ENCODE measurements at places on chromosomes 1 and 21.

- DNase-seq: no peak
These were observed 1.1 kb downstream of the FOXO6 start for GRCh38 chr1:41362357-41362721.

- DNase-seq: no peak
These were observed 47.5 kb upstream of the EEIG2 start for GRCh38 chr1:108512239-108513043.

DNA sequence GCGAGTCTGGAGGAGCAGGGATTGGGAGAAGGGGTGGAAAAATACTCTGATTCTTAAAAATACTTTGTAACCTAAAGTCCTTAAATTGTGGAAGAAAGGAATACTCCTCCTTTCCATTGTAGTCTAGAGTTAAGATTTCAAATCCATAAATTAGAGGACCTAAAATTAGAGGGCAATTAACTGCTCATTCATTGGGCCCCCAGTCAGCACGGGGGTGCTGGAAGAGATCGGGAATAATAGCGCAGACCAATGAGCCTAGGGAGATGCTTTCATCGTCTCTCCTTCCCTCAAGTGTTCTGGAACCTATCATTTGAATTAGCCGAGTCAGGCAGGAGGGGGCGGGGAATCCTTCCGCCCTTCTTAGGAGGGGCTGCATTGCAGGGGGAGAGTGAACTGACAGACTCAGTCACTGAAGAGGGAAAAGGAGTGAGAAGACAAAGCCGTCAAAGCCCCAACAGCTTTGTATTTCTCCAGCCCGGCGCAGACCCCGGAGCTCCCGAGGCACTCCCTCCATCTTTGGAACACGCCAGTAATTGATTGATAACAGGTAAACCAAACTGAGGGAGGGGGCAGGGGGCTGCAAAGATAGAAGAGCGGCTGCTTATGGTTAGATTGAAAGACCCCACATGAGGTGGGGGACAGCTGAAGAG, at the start of gene MLLT11:
Gene MLLT11, plus strand, starts transcription at position 391 of the 650 bp plus-strand sequence. CDS start 6,828 bp downstream, outside the sequence.
- DNase-seq: no peak

DNA sequence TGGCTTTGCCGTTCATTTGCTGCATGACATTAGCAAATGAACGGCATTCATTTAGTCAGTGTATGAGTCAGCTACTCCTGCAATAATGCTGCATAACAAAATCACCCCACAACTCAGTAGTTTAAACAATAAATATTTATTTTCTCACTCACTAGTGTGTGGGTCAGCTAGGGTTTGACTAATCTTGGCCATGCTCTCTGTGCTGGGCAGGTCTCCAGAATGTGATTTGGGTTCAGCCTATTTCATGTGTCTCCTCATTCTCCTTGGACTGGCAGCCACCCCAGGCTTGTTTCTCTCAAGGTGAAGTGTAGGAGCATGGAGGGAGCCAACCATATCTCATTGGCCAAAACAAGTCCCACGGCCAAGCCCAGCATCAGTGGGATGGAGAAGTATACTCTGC, 104.3 kb downstream of the LACTBL1 start:
- no peak for DNase-seq

GRCh38 chr1:182206626-182207239, 145.2 kb upstream of the ZNF648 start:
- no peak for DNase-seq

DNA sequence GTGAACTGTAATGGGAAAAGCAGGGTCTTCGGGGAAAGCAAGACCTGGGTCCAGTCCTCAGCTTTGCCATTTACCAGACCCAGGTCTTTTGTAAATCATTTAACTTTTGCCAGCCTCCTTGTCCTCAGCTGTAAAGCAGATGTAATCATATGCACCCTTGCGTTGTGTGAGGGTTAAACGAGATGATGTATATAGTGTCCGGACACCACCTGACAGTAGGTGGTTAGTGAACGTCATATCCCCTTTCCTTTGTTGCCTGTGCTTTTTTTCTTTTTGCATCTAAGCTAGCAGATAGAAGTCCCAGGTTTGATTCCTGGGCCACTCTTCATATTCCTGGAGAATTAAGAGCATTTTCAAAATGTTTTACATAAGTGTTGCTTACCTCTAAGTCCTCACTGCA, 28.5 kb downstream of the IL12RB2 start:
- no peak for DNase-seq

DNA sequence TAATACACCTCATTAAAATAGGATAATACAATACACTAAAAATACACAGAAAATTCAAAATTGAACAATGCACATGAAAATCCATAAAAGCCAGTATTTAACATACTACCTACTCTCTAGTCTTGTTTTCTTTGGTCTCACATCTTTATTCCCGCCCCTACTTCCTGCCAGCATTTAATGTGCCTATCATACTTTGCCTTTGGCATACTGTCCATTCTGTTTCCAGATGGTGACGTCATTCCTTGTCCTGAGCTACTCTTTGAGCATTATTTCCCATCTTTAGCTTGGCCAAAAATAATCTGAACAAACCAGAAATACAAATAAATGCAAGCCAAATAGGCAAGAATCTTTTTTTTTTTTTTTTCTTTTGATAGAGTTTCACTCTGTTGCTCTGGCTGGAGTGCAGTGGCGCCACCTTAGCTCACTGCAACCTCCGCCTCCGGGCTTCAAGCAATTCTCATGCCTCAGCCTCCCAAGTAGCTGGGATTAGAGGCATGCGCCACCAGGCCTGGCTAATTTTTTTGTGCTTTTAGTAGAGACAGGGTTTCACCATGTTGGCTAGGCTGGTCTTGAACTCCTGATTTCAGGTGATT, 4.4 kb downstream of the HFM1 start:
- no peak for DNase-seq

DNA sequence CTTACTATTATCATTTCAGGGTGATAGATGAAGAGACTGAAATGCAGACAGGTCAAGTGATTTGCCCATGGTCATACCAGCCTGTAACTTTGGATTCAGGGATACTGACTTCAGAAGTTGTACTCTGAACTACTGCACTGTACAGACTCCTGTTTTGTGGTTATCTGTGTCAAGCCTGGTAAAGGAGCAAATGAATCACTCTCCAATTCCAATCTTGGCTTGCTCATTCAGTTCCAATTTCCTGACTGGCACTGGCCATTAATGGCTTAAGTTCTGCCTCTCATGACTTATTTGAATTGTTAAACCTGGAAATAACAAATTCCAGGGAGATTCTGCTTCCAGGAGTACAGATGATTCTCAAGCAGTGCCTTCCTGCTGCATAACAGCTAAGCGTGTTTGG, 45.4 kb upstream of the PLD5 start:
- no peak for DNase-seq

- no peak for DNase-seq
These were observed 135.7 kb upstream of the KRTAP19-8 start for GRCh38 chr21:31173881-31174555.

GRCh38 chr1:1927751-1928150, 8.7 kb upstream of the TMEM52 start:
- no peak for DNase-seq

- no peak for DNase-seq
These were observed 24.7 kb downstream of the ZNF684 start for GRCh38 chr1:40556121-40556520.

DNA sequence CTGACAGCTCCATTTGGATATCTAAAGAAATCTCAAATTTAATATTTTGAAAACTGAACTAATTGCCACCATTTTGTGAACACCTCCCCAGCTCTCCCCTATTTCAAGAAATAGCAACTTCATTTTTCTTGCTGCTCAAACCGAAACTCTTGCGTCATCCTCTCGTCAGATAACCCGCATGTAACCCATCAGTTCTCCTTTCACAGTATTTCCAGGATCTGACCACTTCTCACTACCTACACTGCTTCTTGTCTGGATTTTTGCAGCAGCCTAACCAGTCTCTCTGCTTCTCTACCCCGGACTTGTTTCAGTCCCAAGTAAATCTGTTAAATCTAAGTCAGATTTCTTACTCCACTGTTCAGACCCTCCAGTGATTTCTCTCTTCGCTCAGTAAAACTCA, 75.6 kb downstream of the MTR start:
- no peak for DNase-seq

GRCh38 chr1:209651138-209651587, 1.1 kb downstream of the LAMB3 start:
- peak; percentile 49 for DNase-seq

DNA sequence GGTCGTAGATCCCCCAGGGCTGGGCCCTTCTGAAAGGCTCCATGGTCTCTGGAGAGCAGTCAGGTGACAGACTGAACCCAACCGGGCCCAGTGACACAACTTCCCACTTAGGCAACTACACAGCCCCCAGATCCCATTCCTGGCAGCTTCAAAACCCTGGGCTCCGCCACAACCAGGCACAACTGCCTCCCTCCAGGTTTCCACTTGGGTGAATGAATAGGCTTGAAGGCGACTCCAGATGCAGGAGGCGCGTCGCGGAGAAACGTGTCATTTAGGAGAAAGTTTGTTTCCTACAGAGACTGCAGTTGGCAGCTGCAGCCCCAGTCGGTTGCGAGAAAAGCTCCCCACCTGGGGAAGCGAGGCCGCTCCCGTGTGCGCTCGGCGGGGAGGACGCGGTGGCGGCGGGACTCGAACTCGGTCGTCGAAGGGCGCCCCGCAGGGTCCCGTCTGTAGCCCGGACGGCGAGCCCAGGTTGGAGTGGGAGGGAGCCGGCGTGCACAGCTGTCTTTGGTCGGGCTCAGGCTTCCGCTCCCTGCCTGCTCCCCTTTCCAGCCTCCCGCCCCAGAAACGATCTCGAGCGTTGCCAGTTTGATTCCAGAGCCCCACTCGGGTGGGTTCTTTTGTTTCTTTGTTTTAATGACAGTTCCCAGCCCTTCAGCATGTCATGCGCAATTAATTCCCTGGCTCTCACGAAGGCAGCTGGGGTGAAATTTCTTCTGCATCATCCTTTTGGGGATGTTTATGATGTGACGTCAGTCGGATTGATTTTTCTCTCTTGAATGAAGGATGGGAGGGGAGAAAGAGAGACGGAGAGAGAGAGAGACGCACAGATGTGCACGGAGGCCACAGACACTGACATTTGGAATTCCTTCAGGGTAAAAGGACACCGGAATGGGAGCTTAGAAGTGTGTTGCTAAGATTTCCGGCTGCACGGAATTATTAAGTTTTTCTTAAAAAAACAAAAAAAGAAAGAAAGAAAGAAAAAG, 862 bp upstream of the SGIP1 start:
- DNase-seq: no peak

DNA sequence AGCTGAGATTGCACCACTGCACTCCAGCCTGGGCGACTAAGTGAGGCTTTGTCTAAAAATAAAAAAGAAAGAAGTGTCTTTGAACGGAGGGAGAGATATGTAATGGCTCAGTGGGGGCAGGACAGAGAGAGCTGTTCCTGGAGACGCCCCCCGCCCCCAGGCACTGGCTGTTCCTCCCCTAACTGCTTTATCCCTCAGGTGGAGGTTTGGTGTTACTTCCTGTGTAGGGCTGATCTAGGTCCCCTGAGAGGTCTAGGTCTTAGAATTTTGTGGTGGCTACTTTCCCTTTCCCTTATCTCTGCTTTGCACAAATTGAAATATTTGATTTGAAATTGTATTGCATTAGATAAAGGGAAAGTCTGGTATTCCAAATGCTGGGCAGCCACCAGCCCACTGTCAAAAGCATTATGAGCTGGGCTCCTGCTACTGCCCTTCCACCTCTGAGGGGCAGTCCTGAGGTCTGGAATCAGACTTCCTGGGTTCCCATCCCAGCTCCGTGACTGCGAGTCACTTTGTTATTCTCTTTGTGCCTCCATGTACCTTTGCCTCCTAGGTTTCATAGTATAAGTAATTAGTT, 134.8 kb upstream of the KIF26B start:
- no peak for DNase-seq

DNA sequence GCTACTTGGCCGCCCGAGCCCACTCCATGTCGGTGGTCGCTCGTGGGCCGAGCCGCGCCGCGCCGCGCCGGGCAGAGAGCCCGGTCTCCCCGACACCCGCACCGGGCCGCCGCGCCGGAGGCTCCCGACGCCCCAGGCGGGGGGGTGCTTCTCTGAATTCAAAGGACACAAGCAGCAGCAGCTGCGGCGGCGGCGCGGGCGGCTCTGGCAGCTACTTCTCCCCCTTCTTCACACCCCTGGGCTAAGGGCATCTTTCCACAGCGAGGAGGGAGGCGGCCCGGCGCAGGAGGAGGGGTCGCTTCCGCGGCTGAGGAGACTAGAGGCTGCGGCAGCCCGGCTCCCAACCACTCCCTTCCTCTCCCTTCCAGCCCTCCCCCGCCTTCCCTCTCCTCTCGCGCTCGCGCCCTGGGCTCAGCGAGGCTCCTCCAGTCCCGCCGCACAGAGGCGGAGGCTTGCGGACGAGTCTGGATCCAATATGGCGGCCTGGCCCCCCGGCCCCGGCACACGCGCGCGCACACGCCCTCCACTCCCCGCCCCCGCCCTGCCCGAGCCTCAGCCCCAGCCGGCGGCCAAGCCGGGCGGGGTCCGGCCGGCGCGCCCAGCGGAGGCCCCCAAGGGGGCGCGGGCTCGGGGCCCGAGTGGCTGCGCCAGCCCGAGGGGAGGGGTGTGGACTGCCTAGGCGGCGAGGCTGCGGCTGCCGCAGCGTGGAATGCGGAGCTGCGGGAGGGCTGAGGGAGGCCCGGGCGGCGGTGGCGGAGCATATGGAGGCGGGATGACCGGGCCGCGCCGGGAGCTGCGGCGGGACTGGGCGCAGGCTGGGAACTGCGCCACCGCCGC, at the start of gene CDC42BPA:
Gene CDC42BPA, minus strand, starts transcription at position 477 of the 837 bp plus-strand sequence. CDS start 1,310 bp downstream, outside the sequence.
- DNase-seq: peak; percentile 9

- no peak for DNase-seq
These were observed 1.4 kb downstream of the ARF1 start for GRCh38 chr1:228083871-228084278.

DNA sequence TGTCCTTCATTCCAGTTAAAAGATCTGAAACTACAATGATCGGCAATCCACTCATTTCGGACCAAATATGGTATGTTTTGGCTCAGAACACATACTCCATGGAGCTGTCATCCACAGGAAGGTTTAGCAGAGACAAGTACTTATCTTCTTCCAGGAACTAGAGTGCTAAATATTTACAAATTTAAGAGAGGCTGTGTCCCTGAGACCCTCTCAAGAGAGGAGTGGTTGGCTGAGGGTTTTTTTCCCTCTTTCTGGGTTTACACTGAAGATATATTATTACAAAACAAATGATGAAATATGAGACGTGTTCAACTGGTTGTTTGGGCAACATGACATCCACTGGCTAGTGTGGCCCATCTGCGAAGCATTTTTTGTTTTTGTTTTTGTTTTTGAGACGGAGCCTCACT, 25.9 kb upstream of the NID1 start:
- no peak for DNase-seq

DNA sequence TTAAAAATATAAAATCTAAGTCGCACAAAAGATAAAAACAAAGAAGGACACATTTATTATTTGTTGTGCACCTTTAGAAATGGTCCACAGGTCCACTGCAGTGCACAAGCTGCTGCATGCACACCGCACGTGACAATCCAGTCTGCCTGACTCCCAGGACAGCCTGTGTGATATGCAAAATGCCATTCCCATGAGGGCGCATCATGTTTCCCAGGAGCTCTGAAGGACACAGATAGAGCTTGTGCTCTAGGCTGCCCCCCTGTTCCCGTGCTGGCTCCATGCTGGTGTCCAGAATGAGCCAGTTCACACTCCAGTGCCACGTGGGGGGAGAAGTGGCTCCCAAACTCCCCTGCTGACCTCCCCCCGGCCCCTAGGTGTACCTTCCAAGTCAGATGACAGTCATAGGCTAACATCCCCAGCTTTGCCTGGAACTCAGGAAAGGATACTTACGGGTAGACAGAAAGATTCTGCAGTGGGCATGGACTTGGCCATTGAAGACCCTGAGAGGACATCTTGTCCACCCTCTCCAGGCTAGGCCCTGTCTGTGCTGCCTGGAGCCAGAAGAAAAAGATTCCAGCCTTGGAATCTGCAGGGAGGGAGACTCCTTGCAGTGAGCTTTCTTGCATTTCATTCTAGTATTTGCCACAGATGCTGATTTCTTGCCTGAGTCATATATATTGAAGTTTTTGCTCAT, 26.3 kb downstream of the RAB7B start:
- DNase-seq: no peak

Data from stimulated activated CD8-positive, alpha-beta memory T cell treated with anti-CD3 and anti-CD28 coated beads, Interleukin-4, amount 100 ng/mL, for 24 hours (primary cell).